ENCODE measurements at places on chromosomes 4 and X.
A peak's percentile ranks its signal among the peaks of the same experiment; 100 is the strongest.

DNA sequence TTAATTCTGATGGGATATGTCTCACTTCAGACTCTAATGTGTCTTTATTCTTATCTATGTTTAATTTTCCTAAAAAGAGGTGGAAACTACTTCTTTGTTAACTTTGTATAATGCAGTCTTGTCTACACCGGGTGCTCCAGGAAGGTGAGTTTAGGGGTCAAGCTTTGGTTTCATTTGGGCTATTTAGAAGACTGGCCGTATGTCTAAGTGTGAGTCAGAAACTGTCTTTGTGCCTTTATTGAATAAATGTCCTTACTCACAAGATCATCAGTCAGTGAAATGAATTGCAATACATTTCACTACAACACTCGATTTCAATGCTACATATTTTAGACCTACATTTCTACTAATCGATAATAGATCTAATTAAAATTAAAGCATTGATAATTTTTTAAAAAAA lies 56.2 kb downstream of the PROM1 start:
- DNase-seq: no peak

- DNase-seq: no peak
Observed at GRCh38 chrX:74431797-74432196, 10.5 kb downstream of the SLC16A2 start.

DNA sequence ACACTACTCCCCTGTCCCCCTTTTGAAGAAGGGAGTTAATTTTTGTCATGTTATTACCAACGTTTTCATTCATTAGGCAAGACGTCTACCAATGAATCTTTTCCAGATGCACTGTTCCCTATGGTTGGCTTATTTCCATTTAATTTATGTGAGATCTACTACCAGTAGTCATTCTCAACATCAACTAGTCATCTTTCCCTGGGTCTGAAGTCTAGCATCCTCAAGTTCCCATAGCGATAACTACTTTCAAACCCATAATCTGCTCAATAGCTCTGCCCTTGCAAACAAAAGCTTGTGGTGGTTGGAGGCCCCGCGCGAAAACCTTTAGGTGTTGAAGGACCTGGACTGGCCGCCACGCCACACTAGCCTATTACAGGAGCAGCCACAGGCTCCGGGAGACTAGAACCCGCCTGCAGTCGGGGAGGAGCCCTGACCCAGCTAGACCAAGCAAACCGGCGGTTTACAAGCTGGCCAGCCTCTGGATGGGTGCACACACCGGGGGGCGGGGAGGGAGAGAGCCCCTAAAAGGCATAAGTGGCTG lies 746 bp downstream of the PPAT start:
- no peak for DNase-seq

GRCh38 chr4:39023059-39023458 lies 9.2 kb downstream of the TMEM156 start:
- no peak for DNase-seq

DNA sequence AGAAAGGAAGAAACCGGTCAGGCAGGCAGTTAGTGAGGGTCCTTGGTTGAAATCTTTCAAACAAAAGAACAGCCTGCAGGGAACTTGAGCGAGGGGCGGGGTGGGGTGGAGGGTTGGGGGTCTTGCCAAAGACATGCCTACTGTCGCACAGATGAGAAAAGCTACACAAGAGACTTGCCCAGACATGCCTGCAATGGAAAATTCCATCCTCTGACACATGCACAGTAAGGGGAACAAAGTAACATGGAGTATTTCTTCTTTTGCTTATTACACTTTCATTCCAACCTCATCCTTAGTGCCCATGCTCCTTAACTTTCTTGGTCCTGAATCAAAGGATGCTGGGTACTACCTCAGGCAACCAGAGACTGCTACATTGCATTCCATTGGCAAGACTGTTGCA lies 1491.2 kb downstream of the STIM2 start:
- no peak for DNase-seq

- no peak for DNase-seq
Observed at GRCh38 chr4:137660211-137660610, 127.9 kb upstream of the PCDH18 start.

DNA sequence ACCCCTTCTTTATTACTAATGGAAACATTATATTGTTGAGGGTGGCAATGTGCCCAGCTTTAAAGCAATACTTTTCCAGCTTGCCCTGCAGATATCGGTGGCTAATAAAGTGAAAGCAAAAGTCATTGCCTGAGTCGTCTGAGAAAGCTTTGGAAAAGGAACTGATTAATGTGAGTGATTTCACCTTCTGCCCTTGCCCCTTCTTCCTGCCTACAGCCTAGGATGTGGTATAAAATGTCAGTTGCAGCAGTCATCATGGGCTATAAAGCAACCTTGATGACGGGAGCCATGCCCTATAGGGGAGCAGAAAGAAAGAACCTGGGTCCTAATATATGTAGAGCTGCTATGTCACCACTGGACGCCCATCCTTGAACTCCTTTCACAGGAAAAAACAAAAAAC lies 132.4 kb upstream of the USP9X start:
- no peak for DNase-seq

GRCh38 chrX:57286507-57287251 lies at the start of gene FAAH2:
Gene FAAH2, plus strand, starts transcription at chrX:57286706. Its CDS starts 120 bp downstream, at chrX:57286826.
- peak; percentile 15 for DNase-seq

GRCh38 chr4:94678896-94679295 lies 78.9 kb upstream of the BMPR1B start:
- DNase-seq: no peak

GRCh38 chr4:76246852-76247251 lies 4.7 kb upstream of the FAM47E start:
- DNase-seq: no peak

GRCh38 chr4:56301181-56301996 lies 85.9 kb downstream of the AASDH start:
- DNase-seq: peak; percentile 13

DNA sequence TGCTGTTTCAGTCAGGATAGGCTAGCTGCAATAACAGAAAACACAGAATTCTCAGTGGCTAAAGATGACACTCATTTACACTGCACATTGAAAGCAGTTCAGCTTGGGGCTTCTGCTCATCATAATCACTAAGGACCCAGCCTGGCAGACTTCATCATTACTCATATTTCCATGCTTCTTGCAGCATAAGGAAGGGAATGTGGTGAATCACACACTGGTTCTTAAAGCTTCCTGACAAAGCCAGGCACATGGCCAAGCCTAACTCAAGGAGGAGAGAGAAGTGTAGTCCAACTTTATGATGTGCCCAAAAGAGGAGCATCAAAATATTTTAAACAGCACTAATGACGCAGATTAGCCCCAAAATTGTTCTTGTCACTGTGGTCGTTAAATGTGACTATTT lies 186.5 kb downstream of the BANK1 start:
- no peak for DNase-seq

GRCh38 chrX:133542476-133542875 lies 127.2 kb upstream of the GPC4 start:
- no peak for DNase-seq

DNA sequence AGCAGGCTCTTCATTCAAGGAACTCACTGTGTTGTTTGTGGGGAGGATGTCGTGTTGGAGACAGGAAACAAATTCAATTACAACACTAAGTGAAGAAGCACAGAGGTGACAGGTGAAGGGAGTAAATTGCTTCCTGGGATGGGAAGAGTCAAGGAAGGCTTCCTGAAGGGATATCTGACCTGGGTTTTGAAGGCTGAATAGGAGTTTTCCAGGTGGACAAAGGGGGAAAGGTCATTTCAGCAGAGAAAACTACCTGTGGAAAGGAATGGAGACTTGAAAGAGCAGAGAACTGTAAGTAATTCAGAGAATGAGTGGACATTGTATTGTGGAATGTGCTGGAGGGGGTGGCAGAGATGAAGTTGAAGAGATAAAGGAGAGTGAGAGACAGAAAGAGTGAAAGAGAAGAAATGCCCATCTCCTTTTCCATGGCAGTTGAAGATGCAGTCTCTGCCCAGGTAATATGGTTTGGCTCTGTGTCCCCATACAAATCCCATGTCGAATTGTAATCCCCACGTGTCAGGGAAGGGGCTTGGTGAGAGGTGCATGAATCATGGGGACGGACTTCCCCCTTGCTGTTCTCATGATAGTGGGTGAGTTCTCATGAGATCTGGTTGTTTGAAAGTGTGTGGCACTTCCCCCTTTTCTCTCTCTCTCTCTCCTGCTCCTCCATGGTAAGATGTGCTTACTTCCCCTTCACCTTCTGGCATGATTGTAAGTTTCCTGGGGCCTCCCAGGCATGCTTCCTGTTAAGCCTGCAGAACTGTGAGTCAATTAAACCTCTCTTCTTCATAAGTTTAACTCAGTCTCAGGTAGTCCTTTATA lies 205.7 kb upstream of the BCOR start:
- no peak for DNase-seq

GRCh38 chrX:14673764-14674163 lies 144.4 kb downstream of the GLRA2 start:
- DNase-seq: no peak

- no peak for DNase-seq
Observed at GRCh38 chrX:55123900-55124299, 35.1 kb downstream of the PAGE2 start.

- no peak for DNase-seq
Observed at GRCh38 chr4:40608628-40609027, 21.0 kb downstream of the RBM47 start.

DNA sequence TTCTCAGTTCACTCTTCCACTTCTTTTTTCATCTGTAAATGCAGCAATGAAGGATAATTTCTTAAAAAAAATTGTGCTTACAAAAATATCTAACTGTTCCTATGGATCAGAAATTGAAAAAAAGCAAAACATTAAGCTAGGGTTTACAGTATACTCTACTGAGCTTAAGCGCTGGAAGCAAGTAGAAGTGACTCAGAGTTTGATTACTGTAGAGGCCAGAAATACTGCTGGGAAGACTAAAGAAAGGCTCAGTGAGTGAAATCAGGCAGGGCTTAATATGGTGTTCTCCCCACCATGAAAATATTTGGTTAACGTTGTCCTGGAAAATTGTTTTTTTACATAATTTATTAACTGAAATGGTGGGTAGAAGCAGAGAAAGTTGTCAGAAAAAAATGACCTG lies 1061.8 kb upstream of the GRIA3 start:
- DNase-seq: no peak
